Muscle of leg (tissue), 16 donors: ENCODE measurements at places on chromosomes 4 and X. TPM values are rescaled to one million over a fixed set of nuclear protein-coding genes. Genes with fewer than 3 reads are reported as not detected.

DNA sequence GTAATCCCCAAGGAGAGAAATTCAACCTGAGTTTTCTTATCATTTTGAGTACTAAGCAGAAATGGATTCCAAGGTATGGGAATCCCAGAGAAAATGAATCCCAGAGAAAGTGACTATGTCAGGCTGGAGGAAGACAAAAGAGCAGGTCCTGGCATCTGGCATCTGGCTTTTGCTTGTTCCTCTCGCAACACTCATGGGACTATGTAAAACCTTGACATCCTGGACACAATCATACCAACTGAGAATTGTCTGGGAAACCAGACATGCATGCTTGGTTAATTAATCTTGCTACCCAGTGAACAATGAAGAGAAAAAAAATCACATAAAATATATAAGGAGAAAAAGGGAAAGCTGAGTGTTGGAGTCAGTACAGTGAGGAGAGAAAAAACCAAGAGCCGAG, 12.9 kb downstream of the DCAF8L1 start:
- H3K4me3 ChIP-seq, result no peak overlapping the region
- no peaks in the 10 kb centered on the region for H3K27me3 ChIP-seq
- no peak for DNase-seq
- no peaks in the 10 kb centered on the region for H3K4me1 ChIP-seq

The IQCM gene
- not detected for total RNA-seq

DNA sequence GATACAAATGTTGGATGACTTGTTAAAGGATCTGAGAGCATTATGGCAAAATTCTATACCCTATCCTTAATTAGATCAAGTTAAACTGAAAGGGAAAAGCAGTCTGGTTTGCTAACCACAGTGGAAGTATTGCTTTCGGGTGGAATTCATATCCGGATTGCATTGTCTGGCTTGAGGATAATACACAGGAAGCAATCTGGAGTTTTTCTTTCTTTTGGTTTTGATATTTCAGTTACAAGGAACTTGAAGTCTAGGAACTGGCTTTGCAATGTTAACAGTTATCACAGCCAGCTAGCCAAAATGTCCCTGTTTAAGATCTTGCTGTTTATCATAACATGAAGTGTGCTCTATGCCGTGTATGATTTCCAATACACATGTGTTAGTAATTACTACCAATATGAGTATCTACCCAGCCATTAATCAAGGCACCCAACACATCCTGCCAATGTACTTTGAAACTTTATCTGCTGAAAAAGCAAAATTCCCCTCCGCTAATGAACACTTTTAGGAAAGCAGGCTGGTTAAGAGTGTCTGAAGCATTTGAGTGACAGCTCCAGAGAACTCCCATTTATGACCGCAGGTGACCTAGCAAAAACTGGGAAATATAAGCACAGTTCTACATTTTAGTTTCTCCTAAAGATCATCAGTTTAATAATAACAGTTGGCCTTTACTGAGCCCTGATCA, 146.4 kb downstream of the PALLD start:
- no peaks in the 10 kb centered on the region for H3K27me3 ChIP-seq
- peak; percentile 52 for DNase-seq
- no peak overlapping the region for H3K4me3 ChIP-seq
- H3K4me1 ChIP-seq, result peaks cover 9% of the 10 kb centered on the region
- no peaks in the 10 kb centered on the region for H3K36me3 ChIP-seq
- peak overlapping the region; percentile 43 for H3K27ac ChIP-seq

DNA sequence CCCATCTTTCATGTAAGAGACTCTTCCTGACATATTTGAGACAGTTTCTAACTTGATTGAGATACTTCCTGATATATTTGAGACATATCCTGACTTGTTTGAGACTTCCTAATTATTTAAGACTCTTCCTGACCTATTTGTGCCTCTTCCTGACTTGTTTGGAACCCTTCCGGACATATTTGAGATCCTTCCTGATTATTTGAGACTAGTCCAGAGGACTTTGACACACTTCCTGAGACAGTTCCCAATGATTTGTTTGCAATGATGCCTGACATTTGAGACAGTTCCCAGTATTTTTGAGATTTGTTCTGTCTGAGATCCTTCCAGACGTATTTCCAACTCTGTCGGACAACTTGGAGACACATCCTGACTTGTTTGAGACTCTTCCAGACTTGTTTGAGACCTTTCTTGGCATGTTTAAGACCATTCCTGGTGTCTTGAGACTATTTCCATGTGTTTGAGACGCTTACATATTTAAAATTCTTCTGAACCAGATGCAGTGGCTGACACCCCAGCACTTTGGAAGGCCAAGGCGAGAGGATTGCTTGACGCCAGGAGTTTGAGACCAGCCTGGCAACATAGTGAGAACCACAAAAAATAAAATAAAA, 118.9 kb upstream of the USP9X start:
- peak; percentile 18 for DNase-seq
- no peak overlapping the region for H3K27ac ChIP-seq
- H3K36me3 ChIP-seq, result no peaks in the 10 kb centered on the region
- H3K27me3 ChIP-seq, result peaks cover 12% of the 10 kb centered on the region
- no peaks in the 10 kb centered on the region for H3K4me1 ChIP-seq

The WDR17 gene
- total RNA-seq, result 0.22 TPM

The PAGE2B gene
- not detected for total RNA-seq

The HSFX3 gene
- 1.0 TPM for total RNA-seq

GRCh38 chr4:78652282-78652876, 100.8 kb downstream of the ANXA3 start:
- no peak overlapping the region for H3K27ac ChIP-seq
- H3K4me3 ChIP-seq, result no peak overlapping the region
- DNase-seq, result peak; percentile 45
- H3K36me3 ChIP-seq, result no peaks in the 10 kb centered on the region
- no peaks in the 10 kb centered on the region for H3K27me3 ChIP-seq

DNA sequence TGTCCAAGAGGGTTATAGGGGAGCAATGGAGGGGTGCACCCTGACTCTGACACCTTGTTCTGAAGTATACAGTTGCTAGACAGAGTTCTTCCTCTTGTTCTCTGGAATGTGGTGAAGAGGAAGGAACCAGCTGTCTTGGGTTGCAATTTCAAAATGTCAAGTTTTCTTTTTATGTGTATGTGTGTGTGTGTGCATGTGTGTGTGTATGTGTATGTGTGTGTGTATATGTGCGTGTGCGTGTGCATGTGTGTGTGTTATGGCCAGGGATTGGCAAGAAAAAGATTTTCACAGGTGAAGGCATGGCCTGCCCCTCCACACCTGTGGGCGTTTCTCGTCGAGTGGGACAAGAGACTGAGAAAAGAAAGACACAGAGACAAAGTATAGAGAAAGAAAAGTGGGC, 81.6 kb upstream of the ADGRA3 start:
- DNase-seq, result no peak
- no peak overlapping the region for H3K4me3 ChIP-seq
- no peaks in the 10 kb centered on the region for H3K4me1 ChIP-seq
- H3K27me3 ChIP-seq, result no peaks in the 10 kb centered on the region

DNA sequence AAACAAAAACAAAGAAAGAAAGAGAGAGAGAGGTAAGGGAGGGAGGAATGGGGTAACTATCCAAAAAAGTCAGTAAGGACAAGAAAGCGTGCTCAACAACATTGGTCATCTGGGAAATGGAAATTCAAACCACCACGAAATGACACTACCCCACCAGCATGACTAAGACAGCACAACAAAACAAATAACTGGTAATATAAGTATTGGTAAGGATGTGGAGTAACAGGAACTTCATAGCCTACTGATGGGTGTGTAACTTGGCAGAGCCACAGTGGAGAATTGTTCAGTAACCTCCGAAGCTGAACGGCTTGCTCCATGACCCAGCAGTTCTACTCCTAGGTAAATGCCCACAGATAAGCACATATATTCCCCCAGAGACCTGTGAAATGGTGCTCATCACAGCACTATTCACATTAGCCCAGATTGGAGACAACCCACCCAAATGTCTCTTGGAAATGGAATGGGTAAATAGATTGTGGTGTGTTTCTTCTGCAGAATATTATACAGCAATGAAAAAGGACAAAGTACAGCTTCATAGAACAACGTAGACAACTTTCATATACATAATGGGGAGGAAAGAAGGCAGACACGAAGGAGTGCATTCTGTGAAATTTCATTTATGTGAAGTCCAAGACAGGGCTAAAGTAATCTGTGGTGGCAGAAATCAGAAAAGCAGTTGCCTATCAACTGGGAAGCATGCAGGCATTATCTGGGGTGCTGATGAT, 95.5 kb upstream of the ATP6AP2 start:
- peaks cover 20% of the 10 kb centered on the region for H3K27me3 ChIP-seq
- no peaks in the 10 kb centered on the region for H3K4me1 ChIP-seq
- no peak overlapping the region for H3K27ac ChIP-seq
- no peak overlapping the region for H3K4me3 ChIP-seq
- no peaks in the 10 kb centered on the region for H3K36me3 ChIP-seq
- DNase-seq, result no peak

DNA sequence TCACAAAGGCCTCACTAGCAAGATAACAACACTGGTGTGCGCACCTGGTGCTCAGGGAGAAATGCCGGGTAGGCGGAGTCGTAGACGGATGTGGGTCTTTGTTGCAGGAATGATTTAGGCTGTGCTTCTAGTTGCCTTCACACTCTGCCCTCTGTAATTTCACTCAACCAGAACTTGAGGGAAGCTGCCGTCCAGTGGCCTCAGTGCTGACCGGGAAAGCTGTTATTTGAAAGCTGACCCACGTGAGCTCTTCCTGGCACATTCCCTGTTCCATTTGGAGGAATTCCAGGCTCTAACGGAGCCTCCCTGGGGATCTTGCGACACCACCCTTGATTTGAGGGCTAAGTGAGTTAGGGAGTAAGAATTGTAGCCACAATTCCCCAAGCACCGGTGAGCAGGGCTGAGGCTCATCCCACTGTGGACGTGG, 15.9 kb downstream of the SH3TC1 start:
- no peak for DNase-seq
- H3K36me3 ChIP-seq, result no peaks in the 10 kb centered on the region
- no peak overlapping the region for H3K27ac ChIP-seq
- H3K27me3 ChIP-seq, result peaks cover 21% of the 10 kb centered on the region
- no peak overlapping the region for H3K4me3 ChIP-seq
